ENCODE measurements at places on chromosomes 1 and 21.

- no peak for DNase-seq
These were observed 53.6 kb upstream of the A3GALT2 start for GRCh38 chr1:33374336-33375105.

GRCh38 chr1:182122256-182122912 is 60.9 kb upstream of the ZNF648 start:
- no peak for DNase-seq

DNA sequence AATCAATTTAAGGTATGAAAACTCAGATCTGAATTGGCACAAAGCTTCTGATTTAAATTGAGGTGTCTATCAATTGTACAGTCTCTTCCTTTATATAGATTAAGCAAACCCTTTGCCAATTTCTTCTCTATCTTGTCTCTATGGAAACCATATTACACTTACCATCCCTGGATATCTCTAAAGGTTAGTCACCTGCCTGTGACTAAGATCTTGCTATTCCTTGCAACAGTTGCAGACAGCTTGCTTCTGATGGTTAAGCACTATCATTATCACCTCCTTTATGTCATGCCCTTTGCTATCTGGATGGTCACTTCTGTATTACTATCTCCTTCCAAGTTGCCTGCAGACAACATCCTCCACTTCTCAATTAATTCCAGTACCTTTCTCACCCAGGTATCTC is 998.6 kb upstream of the B3GALT2 start:
- no peak for DNase-seq

DNA sequence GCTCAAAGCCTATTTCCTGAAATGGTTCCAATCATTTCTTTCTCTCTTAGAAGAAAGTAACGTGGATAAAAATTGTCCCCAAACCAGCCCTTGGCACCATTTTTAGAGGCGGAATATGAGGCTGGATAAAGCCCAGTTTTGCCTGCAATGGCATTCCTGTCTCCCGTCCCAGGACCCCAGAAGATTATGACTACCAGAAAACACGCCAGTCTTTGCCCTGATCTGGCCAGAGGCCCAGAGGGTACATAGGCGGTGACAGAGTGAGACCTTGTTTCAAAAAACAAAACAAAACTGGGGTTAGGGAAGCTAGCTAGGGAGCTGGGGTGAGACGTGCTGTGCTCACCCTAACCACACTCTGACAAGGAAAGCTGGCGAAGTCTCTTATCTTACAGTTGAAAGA is at the start of gene AADACL4:
AADACL4 (plus strand) TSS at position 301 of the 400 bp plus-strand sequence. CDS start 462 bp downstream, outside the sequence.
- DNase-seq = no peak

GRCh38 chr1:215605011-215605621 is 38.0 kb downstream of the KCTD3 start:
- DNase-seq = no peak

DNA sequence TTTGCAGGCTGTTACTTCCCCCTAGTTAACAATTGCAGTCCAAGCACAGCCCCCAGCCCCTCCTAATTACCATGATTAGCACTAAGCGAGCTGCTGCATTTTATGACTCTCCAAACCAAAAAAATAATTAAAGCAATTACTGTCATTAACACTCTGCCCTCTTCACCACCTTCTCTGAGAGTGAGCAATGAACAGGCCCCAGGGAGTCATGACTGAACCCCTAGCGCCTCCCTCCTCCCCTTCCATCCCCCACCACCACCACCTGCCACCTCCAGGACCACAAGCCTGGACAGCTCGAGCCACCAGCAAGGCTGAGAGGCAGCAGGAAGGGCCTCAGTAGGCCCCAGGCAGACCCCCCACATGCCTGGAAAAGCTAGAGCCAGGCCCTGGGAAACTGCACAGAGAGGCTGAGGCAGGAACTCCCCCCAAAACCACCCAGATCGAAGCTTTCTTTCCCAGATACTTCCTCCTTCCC is 35.5 kb upstream of the ZC3H12A start:
- no peak for DNase-seq

DNA sequence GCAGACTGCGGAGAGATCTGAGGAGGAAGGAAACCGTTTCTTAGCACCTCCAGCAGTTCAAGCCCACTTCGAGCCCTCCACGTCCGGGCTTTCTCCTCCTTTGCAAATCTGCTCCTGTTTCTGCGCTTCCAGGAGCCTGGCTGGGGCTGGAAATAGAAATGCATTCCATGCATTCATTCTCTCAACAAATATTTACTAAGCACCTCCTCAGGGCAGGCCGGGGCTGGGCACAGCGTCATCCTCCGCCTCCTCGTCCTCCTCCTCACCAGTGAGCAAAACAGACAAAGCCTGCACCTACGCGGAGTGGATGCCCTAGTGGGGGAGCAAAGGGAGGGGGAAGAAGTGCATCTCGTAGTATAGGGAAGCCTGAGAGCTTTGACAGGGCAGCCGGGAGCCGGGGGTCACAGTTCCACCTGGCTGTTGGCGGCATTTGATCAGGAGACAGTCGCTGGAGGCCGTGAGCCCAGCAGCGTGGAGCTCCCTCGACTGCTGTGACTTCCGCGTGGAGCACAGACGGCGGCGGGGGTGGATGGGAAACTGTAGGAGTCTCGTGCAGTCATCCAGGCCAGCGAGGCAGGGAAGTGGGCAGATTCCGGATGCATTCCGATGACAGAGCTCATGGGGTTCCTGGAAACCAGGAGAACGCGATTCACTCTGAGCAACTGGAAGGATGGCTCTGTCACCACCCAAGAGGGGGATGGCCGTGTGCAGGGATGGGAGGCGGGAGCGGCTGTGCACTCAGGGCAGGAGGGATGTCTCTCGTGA is 93.5 kb downstream of the SIK1 start:
- DNase-seq = no peak

DNA sequence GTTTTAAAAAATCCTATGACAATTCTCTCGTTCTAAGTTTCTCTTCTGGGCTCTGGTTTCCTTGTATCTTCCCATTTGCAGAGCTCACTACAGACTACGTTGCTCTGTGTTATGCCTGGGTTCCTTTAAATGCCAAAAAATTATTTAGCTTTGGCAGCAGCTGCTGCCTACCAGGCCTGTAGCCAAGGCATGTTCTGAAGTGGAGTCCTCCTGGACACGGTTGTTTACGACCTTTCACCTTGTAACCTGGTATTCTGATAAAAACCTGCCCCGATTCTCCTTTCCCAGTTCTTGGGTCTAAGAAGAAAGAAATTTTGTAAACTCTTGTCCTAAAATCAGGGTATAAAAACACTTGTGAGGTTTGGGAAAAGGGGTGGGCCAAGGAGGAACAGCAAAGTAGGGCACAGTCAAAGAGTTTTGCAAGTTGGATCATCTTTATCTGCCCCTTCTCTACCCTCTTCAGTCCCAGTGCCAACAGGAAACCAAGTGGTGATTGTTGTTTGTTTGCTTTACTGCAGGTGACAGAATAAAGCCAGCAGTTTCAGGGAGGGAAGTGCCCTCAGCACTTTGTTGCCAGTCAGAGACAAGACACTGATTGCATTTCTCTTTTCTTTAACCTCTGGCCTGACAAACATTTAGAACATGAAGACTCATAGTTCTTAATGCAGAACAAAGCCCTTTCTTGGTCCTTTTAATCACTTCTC is 3.1 kb upstream of the TXNIP start:
- DNase-seq = no peak

DNA sequence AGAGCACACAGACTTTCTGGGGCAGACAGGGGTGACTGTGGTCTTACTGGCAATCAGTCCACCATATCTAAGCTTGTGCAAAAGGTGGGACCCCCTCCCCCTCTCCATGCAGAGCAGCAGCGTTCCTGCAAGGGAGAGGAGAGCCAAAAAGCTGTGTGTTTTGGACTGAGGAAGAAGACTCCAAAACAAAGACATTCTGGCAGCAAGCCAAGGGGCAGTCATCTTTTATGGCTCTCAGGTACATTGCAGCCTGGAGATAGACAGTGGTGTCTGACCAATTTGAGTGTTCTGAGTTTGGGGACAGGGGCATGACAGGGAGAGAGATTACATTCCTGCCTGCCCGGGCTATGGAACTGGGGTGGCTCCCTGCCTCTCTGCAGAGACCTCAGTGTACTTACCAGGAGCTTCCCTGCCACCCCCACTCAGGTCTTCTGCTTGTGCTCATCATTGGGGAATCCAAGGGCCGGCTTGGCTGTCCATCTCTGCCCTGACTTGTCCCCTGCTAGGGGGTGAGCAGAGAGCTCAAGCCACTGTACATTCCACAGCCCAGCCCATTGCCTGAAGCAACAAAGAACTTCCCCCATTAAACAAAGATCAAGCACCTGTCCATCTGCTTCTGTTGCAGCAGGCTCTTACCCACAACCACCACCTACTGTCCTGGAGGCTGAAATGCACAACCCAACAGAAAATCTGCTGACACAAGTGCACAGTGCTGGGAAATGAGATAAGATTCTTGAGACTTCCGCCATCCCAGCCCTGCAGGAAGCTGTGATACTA is 131.1 kb downstream of the EVI5 start:
- DNase-seq = no peak

DNA sequence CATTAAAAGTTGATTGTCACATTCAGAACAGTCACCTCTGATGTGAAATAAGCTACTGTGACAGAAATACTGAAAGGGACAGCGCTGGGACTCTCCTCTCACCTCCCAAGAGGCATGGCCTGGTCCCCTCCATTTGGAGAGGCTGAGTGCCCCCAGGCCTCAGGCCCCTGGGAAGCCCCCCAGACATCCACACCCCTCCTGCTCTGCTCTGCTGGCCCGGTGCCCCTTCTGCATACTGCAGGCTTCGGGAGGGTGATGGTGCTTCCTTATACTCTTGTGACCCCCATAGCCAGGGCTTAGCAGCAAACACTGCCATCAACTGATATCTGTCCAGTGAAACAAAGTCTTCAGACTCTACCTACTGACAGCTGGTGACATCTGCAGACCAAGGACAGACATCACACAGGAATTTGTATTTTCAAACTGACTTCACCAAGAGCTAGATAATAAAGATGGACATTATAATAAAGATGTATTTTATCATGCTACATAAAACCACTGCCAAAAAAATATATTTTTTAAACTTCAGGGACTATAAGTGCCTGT is 36.9 kb downstream of the C2CD2 start:
- no peak for DNase-seq

- no peak for DNase-seq
These were observed 15.2 kb downstream of the DDX20 start for GRCh38 chr1:111770916-111771315.

DNA sequence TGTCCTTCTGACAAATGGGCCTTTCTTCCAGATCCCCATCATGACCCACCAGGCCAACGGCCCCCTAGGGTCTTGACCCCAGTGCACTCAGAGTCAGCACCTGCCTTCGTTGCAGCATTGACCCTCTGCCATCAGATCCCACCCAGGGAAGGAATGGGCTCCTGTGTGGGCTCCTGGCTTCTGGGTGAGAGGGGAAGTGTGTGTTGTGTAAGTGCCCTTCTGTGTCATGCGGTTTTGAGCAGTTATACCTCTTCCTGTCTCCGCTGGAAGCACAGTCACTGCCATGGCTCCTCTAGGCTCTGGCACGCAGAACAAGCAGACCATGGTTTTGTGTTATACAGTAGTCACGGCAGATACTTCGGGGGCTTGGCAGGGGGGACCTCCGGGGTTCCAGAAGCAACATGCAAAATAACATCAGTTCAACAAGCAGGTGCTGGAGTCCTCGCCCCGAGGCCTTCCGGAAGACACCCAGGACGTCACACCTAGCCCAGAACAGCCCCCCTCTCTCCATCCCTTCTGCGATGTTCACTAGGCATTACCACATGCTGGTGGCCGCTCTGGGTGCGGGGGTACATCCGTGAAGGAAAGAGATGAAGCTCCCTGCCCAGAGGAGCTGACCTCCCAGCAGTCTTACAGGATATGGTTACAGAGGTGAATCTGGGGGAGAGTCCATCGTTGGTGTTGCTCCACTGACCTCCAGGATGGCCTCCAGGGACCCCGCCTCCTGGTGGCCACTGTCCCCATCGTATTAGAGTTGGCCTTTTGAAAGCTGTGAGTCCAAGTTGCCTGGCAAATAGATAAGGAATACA is 17.4 kb upstream of the KCNAB2 start:
- peak; percentile 33 for DNase-seq

GRCh38 chr21:44779417-44780136 is 22.0 kb downstream of the UBE2G2 start:
- DNase-seq = no peak

GRCh38 chr1:206674745-206675175 is 9.9 kb upstream of the MAPKAPK2 start:
- no peak for DNase-seq

DNA sequence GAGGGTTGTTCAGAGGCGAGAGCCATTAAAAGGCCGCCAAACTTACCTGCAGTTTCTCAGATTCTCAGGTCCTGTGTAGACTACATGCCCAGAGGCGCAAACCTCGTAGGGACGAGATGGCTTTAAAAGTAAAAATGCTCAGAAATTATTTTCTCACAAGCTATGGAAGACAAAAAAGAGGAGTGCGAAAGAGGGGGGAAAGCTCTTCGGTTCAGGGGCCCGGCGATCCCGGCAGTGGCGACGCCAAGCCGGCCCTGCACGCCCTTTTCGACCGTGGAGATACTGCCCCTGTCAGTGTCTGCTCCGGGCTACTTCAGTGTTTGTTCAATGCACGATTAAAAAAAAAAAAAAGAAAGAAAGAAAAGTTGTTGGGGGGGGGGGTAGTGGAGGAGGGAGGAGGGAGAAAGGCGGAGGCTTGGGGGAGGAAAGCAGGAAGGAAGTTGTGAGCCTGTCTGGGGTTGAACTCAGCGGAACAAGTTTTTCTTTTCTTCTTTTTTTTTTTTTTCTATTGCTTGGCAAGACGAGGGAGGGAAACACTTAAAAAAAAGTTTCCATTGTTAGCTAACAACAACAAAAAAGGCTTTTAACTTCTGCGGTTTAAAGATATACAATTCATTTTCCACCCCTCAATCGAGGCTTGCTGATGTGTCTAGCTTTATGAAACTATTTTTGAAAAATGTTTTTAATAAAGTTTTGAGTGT is at the start of gene ITPKB:
ITPKB (minus strand) TSS at position 288 of the 701 bp plus-strand sequence. CDS start 1,824 bp downstream, outside the sequence.
- DNase-seq = peak; percentile 50

DNA sequence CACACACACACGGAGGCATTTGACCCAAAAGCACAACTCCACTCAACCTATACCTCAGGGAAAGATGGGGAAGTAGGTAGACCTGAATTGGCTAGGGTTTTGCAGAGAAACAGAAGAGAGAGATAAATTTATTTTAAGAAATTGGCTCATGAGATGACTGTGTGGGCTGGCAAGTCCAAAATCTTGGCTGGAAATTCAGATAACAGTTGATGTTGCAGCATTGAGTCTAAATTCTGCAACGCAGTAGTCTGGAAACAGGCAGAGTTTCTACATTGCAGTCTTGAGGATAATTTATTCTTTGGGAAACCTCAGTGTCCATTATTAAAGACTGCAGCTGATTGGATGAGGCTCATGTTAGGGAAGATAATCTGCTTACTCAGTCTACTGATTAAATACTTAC is 4.3 kb upstream of the LCE2B start:
- DNase-seq = no peak

GRCh38 chr1:235998812-235999211 is 66.1 kb downstream of the NID1 start:
- DNase-seq = peak; percentile 11

- DNase-seq = no peak
These were observed 59.5 kb downstream of the AGPAT3 start for GRCh38 chr21:43924421-43925095.

DNA sequence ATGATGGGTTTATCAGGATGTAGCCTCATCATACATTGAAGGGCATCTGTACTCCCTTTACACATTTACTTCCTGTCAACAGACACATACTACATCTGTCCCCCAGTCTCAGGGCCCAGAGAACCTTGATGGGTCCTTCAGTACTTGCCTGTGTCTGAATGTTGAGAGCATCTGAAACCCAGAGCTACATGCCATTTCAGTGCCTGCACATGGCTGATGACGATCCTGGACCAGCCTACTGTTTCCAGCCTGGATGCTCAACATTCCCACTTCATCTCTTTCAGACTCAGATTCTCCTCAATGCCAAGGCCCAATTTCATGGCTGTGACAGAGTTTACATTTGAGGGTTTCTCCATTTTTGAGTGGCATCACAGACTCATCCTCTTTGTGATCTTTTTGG is at the start of gene OR10J4:
OR10J4 (plus strand) TSS at position 301 of the 400 bp plus-strand sequence.
- no peak for DNase-seq
